ENCODE measurements at places on chromosomes 5 and 9.

- DNase-seq = no peak
Measured at GRCh38 chr5:65833780-65834179, 92.6 kb upstream of the ERBIN start.

- no peak for DNase-seq
Measured at GRCh38 chr9:68702493-68702892, 2.5 kb upstream of the PIP5K1B start.

- DNase-seq = no peak
Measured at GRCh38 chr9:16337322-16338029, 533.0 kb downstream of the BNC2 start.

- no peak for DNase-seq
Measured at GRCh38 chr5:87390576-87391199, 22.0 kb downstream of the CCNH start.

GRCh38 chr9:127886401-127886972, 9.0 kb upstream of the AK1 start:
- DNase-seq = no peak

- no peak for DNase-seq
Measured at GRCh38 chr5:146635443-146635842, 119.5 kb upstream of the GPR151 start.

DNA sequence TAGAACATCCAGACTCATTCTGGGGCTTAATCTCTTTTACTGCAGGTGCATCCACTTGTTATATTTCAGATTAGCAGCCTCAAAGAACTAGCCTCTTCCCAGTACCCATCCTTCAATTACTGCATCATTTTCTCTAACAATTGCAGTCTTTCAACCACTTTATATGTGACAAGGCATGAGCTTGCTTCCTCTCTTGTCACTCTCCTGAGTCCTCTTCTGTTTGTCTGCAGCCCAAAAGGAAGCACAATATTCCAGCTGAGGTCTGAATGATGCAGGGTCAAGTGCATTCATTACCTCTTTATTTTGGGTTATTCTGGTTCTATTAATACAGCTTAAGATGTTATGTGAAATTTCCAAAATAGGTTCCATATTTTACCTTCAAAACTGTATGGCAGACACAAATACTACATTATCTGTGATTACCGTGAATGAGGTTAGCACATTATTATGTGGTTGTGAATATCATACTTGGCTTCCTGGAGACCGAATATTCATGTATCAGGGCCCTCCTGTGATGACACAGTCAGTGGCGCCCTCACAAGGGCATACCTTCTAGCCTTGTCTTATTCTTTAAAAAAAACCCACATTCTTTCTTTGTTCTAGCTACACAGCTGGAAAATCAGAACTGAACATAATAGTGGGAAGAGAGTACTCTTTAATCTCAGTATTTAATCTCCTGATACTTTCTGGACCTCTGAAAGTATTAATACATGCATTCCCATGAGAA, 323.8 kb downstream of the PDE4D start:
- no peak for DNase-seq

DNA sequence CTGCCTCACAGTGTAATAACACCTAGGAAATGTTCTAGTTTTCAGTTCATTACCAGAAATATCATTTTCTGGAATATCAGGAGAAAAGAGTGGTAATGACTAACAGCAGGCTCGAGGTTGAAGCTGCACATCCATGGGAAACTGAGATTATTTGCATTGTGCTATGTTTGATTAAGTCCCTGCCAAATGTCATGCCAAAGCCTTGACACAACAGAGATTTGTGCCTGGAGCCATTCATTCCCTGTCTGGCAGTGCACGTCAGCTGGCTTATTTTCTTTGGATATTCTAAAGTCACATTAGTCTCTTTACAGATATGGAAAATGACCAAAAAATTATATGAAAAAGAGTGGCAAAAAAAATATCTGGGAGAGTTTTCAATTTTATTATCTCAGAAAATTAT, 848.0 kb downstream of the PTPRD start:
- DNase-seq = no peak

- no peak for DNase-seq
Measured at GRCh38 chr5:91486638-91487037, 103.5 kb upstream of the ARRDC3 start.

- no peak for DNase-seq
Measured at GRCh38 chr5:110094548-110094947, 404.8 kb downstream of the MAN2A1 start.

All from stimulated activated CD4-positive, alpha-beta T cell treated with anti-CD3 and anti-CD28 coated beads, Interleukin-1b, Interleukin-23, amount 100 ng/mL, for 1 hour (primary cell).